ENCODE measurements at places on chromosomes 1 and 21.

DNA sequence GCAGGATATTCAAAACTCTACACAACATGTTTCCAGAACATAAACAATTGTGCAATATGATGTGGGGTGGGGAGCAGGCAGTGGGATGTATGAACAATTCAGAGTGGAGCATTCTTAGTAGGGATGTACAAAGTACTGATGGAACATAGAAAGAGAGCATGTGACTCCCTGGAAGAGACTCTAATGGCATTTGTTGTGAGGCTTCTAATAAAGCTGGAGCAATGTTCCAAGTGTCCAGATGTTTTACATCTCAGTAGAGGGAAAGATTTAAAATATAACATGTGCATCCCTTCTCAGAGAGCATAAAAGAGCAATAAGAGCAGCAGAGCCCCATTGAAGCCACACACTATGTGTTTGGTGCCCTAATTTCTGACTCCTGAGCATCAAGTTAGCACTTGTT is 116.5 kb downstream of the BRINP2 start:
- DNase-seq: no peak

DNA sequence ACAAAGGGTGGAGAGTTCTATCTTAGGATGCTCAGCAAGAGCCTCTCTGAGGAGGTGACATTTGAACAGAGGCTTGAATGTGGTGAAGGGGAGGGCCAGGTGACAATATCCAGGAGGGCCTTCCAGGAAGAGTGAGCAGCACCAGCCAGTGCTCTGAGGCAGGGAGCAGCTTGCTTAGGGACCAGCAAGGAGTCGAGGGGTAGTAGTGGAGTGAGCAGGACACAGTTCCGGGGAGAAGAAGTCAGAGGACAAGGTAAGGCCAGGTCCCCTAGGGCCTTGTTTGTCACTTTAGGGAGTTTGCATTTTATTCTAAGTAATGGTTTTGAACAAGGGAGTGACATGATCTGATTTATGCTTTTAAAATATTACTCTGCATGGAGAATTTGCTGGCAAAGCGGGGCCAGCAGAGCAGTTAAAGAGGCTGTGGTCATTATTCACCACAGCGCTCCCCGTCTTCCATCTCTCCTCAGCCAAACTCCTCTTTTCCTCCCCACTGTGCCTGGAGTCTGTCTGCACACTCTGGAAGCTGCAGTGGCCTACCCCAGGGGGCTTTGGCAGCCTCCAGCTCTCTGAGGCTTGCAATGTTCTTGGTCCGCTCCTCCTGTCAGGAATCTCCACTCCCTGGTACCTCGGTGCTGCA is 17.0 kb upstream of the CSF1 start:
- DNase-seq: no peak

DNA sequence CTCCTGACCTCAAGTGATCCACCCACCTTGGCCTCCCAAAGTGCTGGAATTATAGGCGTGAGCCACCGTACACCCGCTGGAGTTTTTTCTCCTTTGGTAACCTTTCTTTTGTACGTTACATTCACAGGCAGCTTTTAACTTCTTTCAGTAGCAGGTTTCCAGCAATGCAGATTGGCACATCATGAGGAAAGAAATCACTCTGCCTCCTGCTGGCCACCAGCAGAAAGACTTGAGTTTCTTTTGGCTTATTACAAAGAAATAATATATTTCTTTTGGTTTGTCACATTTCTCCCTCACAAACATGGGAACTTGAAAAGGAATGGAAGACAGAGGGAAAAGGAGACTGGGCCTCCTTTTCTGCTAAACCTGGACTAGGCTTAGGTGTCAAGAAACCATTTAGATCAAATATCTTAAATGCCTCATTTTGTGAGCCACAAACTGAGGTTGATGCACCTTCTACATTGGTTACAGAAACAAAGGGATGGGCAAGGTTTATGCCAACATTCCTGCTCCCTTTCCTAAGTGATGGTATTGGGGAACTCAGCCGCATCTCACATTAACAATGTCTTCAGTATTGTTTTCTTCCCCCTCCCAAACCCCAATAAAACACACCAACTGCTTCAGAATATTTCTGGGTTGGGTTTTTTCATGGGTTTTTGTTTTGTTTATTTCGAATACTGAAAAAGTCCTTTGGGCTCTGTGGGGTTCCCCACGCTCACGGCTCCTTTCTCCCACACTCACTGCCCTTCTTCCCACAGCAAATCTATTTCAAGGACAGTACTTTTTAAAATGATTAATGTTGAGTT is 7.7 kb downstream of the ENSA start:
- DNase-seq: peak; percentile 75

DNA sequence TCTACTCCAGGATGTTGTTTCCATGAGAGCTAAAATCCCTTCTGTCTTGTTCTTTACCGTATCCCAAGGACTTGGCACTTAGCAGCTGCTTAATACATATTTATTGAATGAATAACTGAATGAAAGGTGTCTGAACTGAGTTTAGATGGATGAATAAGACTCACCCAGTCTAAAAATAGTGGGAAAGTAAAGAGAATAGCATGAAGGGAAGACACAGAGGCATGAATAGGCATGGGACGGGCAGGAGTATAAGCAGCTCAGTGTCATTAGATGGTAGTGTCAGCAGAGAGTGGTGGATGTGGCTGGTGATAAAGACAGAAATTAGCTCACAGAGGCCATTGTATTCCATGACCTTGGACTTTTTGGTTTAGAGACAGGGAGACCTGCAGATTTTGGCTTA is 9.2 kb downstream of the IL12RB2 start:
- DNase-seq: no peak

DNA sequence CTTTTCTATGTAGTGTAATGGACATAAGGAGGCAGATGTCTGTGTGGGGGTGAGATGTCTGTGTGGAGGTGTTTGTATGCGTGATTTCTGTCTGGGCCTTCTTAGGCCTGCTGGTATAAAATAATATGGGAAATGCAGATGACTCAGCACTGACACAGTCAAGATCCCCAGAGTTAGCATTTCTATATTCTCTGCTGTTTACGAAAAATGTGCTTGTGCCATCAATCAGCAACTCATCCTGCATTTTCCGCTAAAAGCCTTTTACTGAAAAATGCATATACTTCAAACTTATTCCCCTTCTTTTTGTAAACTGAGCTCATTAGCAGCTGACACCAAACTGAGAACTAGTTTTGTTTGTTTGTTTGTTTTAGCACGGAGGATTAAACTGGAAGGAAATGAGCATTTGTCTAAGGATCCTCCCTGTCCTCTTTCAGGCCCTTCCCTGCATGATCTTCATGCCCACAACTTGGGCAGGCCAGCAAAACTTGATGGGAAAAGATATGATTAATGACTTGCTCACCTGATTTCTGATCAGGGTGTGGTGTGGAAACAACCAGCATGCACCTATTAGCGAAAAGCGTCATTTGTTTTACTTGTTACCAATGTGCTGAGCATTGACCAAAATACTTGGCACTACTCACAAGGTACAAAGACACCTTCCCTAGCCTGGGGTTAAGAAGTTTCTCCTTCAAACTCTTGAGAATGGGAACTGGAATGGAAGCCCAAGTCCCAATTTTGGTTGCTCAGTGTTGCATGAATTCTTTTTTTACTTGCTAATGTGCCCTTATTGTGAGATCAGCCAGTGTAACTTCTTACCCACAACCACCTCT is 77.4 kb downstream of the NDUFS5 start:
- no peak for DNase-seq
